ENCODE measurements at places on chromosomes 4 and X.

DNA sequence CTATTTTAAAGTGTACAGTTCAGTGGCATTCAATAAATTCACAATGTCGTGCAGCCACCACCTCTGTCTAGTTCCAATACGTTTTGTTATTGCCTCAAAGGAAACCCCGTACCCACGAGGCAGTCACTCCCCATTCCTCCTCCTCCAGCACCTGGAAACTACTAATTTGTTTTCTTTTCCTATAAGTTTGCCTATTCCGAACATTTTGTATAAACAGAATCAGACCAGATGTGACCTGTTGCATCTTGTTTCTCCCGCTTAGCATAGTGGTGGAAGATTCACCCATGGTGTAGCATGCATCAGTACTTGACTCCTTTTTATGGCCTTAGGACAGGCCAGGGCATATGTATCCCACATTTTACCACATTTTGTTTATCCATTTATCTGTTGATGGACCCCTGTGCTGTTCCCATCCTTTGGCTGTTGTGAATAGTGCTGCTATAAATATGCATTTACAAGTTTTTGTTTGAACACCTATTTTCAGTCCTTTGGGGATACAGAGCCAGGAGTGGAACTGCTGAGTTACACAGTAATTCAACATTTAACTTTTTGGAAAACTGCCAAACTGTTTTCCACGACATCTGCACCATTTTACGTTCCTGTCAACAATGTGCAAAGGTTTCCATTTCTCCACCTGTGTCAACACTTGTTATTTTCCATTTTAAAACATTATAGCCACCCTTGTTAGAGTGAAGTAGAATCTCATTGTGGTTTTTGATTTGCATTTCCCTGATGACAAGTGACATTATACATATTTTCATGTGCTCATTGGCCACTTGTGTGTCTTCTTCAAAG, 57.8 kb upstream of the STX18 start:
- no peak for DNase-seq

- no peak for DNase-seq
These were observed 16.8 kb downstream of the SMAD1 start for GRCh38 chr4:145498430-145498829.

- no peak for DNase-seq
These were observed 165.3 kb upstream of the BCOR start for GRCh38 chrX:40263014-40263560.

DNA sequence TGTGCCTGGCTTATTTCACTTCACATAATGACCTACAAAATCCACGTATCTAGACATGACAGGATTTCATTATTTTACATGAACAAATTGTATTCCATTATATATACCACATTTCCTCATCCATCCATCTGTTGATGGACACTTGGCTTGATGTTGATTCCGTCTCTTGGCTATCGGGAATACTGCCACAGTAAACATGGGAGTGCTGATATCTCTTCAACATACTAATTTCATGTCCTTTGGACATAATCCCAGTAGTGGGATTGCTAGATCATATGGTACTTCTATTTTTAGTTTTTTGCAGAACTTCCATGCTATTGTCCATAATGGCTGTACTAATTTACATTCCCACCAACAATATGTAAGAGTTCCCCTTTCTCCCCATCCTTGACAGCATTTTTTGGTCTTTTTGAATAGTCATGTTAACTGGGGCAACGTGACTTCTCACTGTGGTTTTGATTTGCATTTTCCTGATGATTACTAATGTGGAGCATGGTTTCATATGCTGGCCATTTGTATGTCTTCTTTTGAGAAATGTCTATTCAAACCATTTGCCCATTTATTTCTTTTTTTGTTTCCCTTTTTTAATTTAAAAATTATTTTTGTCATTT, 68.9 kb downstream of the HTRA3 start:
- no peak for DNase-seq

GRCh38 chrX:153338836-153339235, 4.9 kb downstream of the ZNF275 start:
- DNase-seq, result peak; percentile 81

DNA sequence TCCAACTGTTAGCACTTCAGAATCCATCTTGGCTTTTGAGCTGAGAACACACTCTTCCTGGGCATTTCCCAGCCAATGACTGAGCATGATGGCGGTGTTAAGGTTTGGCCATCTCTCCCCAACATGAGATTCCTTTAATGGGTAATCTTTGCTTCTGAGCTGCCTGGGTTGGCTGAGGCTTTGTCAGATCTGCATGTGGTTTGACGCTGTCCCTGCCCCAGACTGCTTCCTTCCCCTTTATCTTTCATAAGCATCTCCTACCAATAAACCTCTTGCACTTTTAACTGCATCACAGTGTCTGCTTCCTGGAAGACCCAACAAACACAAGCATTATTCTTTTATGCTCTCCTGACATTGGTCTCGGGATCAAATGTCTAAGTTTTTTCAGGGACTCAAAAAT, 31.5 kb upstream of the DIPK2B start:
- DNase-seq, result peak; percentile 70

- DNase-seq, result no peak
These were observed 102.4 kb downstream of the CAMK2D start for GRCh38 chr4:113659127-113659526.

DNA sequence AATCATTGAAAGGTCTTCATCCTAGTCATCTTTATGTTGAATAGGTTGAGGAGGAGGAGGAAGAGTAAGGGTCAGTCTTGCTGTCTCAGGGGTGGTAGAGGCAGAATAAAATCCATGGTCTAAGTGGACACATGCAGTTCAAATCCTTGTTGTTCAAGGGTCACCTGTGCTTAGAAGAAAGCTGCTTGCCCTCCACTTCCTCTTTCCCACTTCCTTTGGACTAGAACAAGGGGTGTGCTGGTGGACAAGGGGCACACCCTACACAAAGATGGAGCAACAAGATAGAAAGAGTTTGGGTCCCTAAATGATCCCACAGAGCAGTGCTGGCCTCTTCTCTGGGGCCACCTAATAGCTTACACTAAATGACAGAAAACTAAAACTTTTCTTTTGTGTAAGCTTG, 47.9 kb downstream of the HSD17B13 start:
- DNase-seq, result peak; percentile 11

DNA sequence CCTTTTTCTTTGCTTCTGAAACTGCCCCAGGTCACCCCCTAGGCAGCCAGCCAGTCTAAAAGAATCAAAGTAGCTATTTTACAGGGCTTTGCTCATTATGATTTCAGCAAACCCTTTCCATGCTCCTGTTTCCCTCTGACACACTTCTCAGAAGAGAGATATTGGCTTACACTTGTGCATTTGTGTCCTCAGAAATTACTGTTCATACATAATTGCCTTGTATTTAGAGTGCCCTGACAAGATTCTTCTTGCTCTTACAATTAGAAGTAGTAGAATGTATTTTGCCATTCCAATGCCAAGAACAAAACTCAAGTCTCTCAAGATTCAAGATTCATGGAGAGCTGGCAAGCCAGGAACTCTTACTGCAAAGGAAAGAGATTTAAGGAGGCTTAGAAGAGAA, 531.0 kb upstream of the ZFP42 start:
- no peak for DNase-seq

- no peak for DNase-seq
These were observed 159.4 kb downstream of the BMPR1B start for GRCh38 chr4:94917146-94917545.

DNA sequence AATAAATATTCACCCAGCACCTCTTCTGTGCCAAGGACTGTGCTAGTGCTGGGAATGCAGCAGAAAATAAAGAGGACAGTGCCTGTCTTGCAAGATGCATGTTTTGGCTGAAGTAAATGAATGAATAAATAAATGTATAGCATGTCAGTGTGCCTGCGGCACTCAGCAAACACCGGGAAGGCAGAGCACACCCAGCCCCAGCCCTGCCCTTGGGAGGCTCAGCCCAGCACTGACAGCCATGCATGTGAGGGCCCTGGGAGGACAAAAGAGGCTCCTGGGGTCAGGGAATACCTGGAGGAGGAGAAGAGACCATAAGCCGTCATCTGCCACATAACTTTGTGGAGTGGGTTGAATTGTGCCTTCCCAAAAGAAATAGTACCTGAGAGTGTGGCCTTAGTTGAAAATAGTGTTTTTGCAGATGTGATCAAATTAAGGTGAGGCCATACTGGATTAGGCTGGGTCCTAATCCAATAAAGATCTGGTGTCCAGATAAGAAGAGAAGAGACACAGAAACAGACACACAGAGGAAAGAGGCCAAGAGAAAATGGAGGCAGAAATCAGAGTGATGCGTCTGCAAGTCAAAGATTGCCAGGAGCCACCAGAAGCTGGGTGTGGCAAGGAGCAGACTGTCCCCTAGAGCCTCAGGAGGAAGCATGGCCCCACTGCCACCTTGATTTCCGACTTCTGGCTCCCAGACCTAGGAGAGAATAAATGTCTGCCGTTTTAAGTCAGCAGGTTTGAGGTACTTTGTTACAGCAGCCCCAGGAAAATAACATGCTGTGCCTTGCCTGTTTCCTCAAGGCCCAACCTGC, 16.3 kb downstream of the C4orf50 start:
- DNase-seq, result no peak

DNA sequence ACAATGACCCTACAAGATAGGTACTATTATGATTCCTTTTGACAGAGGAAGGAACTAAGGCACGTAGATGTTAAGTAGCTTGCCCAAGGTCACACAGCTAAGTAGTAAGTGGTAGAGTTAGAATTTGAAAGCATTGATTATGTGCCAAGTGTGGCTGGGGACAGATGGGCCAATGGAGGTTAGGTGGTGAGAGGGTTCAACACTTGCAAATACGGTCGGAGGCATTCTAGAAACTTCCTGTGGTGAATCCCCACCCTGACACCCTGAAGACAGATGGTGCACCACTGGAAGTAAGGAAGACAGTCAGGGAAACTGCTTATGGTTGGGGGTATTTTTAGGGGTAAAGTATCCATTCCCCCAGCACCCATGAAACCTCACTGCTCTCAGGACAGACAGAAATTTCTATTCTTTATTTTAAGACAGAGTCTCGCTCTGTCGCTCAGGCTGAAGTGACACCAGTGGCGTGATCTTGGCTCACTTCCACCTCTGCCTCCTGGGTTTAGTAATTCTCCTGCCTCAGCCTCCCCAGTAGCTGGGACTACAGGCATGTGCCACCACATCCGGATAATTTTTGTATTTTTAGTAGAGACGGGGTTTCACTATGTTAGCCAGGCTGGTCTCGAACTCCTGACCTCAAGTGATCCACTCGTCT, 142.5 kb downstream of the RASL11B start:
- DNase-seq, result no peak

DNA sequence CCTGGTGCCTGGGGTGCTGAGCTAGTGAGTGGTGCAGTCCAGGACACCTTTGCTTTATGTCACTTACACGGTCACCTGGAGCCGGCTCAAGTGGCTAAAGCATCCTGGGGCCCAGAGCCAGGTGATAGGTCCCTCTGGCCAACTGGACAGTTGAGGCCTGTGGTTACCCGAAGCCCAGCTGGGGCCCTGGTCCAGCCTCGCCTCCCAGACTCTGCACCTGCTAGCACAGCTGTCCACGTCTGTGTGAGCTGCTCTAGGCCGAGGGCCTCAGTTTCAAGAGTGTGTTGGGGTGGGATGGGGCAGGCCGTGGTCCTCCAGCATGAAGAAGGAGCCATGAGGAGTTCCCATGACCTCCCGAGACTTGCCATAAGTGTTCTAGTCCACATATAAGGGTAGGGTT, 7.7 kb upstream of the ADD1 start:
- no peak for DNase-seq

- DNase-seq, result no peak
These were observed 289.2 kb upstream of the MAD2L1 start for GRCh38 chr4:120355881-120356280.

GRCh38 chrX:12947545-12948235, 27.2 kb upstream of the TMSB4X start:
- no peak for DNase-seq

GRCh38 chr4:108900018-108900580, 137.2 kb upstream of the ETNPPL start:
- no peak for DNase-seq

DNA sequence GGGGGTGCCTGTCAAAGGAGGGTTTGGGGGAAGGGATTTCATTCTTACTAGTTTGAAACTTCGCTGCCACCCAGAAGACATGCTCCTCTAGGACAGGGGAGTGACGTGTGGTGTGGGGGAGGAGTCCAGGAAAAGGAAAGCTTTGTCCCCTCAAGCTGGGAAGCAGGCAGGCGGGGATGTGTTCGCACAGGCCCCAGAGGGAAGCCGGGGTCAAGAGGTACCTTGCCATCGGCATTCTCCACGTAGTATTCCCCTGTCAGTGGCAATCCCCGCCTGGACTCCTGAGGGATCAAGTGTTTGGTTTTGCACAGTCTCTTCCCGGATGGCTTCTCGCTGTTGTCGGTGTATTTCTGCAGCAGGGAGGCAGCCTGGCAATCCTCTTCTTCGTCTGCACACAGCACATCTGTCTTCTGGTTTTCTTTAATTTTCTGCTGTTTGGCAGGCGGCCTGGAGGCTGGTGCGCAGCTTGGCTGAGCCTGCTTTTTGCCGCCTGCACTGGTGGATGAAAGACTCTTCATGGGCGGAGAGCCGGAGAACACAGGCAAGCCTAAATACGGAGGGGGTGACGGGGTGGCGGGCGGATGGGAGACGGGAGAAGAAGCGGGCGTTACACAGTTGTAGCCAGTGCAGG, 35.1 kb downstream of the BCOR start:
- DNase-seq, result no peak

DNA sequence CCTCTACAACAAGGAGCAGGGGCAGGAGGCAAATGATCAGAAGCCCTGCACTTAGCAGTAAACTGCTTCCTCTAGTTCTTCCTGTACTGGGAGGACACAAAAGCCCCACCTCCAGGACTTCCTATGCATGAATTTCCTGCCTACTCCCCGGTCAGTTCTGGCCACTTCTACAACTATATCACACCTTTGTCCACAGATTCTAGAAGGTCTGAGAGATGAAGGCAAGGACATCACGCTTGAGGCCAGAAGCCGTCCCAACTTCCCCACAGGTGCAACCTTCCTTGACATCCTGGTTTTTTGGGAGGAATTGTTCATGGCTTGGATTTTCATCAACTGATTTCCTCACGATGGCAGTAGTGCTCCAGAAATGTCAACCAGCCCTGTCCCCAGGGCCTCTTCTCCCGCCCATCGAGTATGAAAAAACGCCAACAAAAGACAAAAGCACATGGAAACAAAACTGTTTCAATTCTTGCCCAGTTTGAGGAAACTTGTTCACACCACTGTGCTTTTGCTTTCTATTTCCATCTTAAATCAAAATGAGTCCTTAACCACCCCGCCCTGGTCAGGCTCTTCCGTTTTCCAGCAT, 206.5 kb upstream of the STK26 start:
- DNase-seq, result no peak

DNA sequence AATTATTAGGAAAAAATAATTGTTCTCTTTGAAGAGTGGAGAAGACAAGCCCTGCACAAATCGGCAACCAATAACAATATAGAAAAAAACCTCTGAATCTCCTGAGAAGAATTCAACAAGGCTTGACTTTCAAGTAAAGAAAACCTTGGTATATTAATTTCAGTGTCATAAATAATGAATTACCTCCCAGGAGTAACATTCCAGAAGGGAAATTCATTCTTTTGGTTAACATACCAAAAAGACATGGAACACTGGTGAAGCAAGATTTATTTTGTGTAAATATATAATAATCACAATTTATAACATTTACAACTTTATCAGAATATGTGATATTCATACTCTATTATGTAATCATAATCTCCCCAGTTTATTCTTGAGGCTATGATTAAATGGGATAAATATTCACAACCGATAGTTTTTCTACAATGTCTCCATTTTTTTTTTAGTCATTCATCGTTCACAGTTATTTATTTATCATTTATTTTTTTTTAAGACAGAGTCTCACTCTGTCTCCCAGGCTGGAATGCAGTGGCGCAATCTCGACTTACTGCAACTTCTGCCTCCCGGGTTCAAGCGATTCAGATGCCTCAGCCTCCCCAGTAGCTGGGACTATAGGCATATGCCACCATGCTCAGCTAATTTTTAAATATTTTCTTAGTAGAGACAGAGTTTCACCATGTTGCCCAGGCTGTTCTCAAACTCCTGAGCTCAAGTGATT, 53.0 kb upstream of the RPS6KA6 start:
- DNase-seq, result no peak
